ENCODE measurements at places on chromosomes 5 and 9. TPM values are rescaled to one million over a fixed set of nuclear protein-coding genes. Genes with fewer than 3 reads are reported as not detected.
A peak's percentile ranks its signal among the peaks of the same experiment; 100 is the strongest.

DNA sequence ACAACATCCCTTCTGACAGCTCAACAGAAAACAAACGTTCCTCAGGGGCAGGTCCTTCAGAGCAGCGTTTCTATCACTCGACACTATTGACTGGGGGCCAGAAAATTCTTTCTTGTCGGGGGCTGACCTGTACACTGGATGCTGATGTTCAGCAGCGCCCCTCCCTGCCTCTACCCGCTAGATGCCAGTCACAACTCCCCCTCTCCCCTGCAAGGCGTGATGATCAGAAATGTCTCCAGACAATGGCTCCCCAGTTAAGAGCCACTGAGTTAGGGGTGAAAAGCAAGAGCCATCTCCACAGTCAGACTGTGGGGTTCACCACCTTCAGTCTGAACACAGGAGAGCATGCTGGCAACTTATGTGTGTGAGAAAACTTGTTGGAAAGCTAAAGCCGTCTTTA lies 39.8 kb downstream of the SERINC5 start:
- no peak for DNase-seq

- peak; percentile 84 for DNase-seq
Measured at GRCh38 chr9:81632599-81632998, 56.7 kb downstream of the TLE1 start.

DNA sequence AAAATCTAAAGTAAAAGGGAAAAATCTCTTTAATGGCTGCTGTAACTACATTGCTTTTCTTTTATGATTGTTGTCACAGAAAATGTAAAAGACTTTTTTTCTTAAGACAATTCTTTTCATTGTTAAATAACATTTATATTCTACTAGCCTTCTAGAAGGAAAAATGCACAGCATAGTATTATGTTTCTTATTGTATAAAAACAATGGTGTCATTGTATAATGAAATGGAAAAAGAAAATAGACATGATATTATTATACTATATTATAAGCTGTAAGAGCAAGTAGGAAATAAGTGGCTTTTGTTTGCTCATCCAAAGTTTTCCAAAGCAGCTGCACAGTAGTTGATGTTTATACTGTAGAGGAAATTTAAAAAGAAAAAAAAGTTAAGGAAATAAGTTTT lies 1021.7 kb downstream of the EFNA5 start:
- no peak for DNase-seq

DNA sequence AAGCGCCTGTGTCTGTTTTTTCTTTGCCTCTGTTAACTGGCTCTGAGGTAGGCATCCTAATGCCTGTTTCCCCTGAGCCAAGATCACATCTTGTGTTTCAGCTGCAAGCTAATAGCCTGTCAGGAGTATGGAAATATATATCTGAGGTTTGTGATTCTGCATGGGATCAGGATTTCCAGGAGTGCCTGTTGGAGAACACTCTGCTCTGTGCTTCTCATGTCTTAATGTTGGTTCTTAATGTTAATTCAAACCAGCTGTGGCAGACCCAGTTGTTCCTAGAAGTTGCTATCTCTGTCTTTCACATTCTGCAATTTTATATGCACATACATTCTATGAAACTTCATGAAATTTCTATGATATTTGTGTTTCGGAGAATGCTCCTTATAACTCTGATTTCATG lies 72.1 kb downstream of the PGM5 start:
- DNase-seq = no peak

GRCh38 chr9:36576866-36577265 lies 4.2 kb downstream of the MELK start:
- peak; percentile 35 for DNase-seq

DNA sequence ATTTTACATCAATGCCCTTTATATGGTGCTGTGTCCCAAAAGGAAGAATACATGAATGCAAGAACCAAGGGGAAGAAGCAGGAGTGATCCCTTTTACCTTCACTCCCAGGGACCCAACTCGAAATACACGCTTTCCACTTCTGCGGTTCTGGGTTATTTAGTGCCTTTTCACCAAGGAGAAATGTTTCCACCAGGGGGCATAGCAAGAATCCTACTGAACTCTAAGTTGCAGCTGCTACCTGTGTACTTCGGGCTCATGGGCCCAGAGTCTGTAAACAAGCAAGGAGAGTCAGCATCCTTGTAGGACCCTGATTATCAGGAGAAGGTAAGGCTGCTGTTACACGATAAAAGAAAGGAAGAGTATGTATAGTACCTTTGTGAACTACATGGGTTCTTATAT lies 45.7 kb downstream of the DPYSL3 start:
- peak; percentile 56 for DNase-seq

The CSF1R gene
- under 0.01 TPM for total RNA-seq

The ARID3C gene
- total RNA-seq = 0.74 TPM

The GALNT10 gene
- 46.5 TPM for total RNA-seq

DNA sequence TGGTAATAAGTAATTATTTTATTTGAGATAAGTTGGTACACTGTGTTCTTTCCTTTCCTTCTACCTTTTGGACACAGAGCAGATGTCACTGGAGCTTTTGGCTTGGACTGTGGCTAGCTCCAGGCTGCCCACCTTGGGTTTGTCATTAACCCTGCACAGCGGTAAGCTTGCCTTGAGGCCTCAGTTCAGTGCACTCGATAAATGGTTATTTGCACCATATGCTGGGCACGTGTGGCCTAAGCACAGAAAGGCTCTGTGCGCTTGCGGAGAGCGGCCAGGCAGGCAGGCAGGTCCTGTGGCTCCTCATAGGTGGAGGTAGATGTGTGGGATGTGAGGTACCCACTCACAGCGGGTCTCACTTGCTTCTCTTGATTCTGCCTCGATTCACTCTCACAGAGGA lies 30.0 kb upstream of the TENT4A start:
- no peak for DNase-seq

The SPINK6 gene
- total RNA-seq = not detected

DNA sequence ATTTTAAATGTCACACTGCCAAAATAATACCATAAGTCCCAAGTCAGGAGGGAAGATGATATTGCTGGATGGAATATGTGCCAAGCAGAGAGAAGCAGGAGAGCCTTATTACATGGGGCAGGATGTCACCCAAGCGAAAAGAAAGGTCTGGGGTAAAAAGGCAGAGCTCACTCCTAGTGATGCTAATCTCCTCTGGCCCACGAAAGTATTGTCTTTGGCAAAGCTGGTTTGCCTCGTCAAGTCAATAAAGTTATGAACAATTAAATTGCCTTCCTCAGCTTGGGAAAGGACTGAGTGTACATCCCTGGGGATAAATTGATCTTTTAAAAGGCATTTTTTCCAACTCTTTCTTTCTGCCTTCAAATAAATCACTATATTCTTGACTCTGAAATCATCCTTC lies 220.6 kb downstream of the DMAC1 start:
- DNase-seq = no peak

All from fibroblast of the aortic adventitia (primary cell).